Endodermal cell (in vitro differentiated cells): ENCODE measurements at places on chromosomes 4 and X.
A peak's percentile ranks its signal among the peaks of the same experiment; 100 is the strongest.

DNA sequence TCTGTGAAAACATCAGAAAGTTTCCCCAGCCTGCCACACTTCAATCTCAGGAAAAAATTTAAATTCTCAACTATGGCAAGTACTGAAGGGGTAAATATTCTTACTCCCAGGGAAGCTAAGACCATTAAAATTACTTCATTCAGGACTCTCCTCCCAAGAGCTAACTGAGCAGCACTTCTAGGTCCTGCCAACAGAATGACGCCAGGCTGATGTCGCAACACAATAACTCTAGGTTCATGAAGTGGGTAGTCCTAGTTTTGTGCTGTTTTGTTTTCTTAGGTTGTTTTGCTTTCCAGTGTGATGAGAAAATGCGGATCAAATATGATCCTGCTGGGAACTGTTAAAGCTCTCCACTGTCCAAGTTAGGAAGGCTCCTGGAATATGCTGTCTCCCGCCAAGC, 180.0 kb downstream of the NKX6-1 start:
- DNase-seq, result no peak

GRCh38 chrX:130861462-130861861, 41.5 kb downstream of the ENOX2 start:
- no peak for DNase-seq

- DNase-seq, result no peak
These were observed 30.0 kb downstream of the AFAP1 start for GRCh38 chr4:7909463-7910262.

GRCh38 chrX:25925946-25926345, 212.2 kb upstream of the MAGEB18 start:
- no peak for DNase-seq

DNA sequence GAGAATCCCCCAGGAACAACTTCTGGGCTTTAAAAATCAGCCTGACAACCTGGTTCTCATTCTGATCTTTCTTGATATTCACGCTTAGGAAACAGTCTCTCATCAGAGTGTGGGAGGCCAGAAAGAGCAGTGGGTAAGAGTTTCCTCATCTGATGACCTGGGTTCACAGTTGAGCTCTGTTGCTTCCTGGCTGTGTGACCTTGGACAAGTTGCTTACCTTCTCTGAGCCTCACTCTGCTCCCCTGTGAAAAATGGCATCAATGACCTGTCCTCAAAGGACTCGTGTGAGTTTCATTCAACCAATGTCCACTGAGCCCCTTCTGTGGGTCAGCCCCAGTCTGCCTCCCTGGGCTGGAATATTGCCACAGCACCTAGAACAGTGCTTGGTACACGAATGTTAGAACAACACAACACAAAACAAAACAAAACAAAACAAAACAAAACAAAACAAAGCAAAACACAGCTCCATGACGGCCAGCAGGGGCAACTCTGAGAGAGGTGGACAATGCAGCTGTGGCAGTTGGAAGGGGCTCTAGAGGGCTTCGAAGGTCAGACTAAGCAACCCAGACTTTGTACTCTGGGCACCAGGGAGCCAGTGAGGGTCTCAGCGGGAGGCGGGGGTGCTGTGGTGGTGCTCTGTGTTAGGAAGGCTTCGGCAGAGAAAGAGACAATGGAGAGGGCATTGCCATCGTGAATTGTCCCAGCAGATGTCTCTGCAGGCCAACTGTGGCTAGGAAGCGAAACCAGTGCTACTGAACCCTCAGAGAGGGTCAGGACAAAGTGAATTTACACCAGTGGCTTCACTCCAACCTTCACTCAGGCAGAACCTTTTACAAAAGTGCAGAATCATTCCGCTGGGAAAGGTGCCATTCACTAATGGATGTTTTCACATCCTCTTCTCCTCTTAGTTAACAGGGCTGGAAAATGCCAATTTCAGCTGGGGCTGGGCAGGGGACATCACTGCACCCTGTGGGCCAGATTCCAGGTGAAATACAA, 14.3 kb upstream of the C4orf50 start:
- DNase-seq, result no peak

GRCh38 chr4:105145156-105145902, 1.3 kb upstream of the TET2 start:
- no peak for DNase-seq

- no peak for DNase-seq
These were observed 5.7 kb upstream of the IL13RA2 start for GRCh38 chrX:115023139-115023538.

DNA sequence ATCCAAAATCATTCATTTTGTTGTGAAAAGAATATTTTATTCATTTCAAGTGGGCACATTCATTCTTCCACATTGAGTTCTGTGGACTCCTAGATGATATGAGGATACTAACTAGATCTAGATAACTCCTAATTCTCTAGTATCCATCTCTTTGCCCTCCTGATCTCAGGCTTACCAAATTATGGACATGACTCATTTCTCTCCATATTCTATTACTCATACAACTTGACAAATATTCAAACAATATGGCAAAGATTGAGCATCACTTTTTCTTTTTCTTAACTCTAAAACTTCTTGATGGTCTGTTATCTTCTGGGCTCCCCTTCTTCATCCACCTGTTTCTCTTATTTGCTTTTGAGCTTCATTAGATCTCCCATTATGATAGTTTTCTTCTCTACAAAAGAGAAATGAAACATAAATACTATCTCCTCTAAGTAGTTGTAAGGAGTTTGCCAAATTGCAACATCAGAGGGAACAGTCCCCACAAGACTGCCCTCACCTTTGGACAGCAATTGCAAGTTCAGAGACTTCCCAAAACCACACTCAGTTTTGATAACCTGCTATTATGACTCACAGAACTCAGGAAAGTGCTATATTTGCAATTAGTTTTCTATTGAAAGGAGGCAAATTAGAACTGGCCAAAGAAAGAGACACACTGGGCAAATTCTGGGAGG, 422.9 kb downstream of the SPRY1 start:
- no peak for DNase-seq

- no peak for DNase-seq
These were observed 28.7 kb downstream of the S100G start for GRCh38 chrX:16678689-16679088.

DNA sequence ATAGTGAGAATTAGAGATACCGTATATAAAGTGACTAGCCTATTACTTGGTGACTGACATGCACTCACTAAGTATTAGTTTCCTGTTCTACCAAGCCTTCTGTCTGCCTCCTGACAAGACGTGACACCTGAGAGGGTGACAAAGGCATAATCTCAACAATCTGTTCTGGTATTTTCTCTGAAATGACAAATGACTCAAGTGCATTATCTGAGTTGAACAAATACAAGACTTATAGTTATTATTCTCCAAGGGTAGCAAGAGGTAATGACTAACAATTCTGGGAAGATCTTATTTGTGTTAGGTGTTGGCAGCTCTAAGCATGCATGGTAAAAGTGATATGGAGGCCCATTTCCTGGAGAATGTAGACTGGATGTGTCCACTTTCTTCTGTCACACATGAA, 60.6 kb downstream of the SYTL5 start:
- no peak for DNase-seq

DNA sequence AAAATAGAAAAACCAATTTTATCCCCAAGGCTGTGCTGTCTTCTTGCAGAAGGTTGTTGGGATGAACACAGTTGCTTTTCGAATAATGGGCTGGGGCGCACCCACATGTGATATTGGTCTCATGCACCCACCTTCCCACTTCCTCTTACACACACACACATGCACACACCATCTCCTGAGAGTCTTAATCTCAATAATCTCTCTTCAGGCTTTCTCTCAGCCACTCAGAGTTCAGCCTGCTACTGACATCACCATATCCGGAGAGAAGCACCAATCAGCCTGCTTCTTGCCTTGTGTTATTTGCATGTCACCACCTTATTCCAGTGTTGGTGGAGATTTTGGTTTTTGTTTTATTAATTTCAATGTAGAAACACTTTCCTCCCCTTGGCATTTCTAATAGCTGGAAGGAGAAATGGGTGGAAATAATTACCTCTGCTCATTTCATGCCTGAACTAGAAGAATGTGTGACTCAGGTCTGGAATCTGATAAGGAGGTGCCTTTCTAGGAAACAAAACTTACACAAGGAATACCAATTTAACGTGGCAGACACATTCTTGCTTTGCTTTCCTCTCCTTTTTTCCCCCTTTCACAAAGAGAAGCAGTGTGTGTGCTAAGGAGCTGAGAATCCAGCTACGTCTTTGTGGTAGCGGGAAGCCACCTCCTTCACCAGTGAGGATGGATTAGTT, 400.2 kb downstream of the MID1IP1 start:
- DNase-seq, result no peak

DNA sequence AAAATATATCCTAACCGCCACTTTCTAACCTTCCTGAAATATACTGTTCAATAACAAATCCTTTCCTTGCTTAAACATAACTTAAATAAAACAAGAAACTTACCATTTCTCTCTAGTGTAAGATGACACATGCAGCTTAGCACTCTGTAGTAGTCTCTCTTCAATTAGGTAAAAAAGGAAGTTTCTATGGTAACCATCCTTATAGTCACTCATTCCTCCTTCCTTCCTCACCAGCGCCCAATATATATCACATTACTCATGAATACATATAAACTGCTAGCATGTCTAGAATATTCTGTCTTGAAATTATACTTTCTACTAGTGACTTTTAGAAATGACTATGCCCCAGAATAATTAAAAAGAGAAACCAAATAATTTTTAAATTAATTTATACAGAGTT, 112.2 kb downstream of the SNCA start:
- DNase-seq, result no peak

- peak; percentile 84 for DNase-seq
These were observed 52.7 kb downstream of the AMER1 start for GRCh38 chrX:64152857-64153256.

- DNase-seq, result no peak
These were observed 109.9 kb downstream of the AFF2 start for GRCh38 chrX:148610328-148610698.

GRCh38 chr4:84583876-84584380, 1.0 kb downstream of the CDS1 start:
- DNase-seq, result no peak

DNA sequence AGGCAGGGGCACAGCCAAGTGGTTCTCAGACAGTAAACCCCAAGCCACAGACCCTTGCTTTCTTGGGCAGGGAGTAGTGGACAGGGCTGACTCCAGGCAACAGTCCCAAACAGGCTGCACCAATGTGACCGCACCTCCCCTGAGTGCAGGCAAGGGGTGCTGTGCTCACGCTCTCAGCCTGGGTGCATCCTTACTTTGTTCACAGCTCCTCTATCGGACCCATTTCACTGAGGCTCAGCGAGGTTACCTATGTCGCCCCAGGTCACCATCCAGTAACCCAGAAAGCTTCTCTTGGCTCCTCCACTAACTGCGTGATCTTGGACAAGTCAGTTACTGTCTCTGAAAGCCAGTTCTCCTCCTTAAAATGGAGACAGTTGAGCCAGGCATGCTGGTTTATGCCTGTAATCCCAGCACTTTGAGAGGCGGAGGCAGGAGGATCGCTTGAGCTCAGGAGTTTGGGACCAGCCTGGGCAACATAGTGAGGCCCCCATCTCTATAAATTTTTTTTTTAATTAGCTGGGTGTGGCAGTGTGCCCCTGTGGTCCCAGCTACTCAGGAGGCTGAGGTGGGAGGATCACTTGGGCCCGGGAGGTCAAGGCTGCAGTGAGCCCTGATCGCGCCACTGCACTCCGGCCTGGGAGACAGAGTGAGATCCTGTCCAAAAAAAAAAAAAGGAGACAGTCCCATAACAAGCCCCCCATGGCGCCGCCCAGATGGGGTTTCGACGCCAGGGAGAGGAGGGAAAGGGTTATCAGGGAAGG, 823 bp upstream of the MAN2B2 start:
- DNase-seq, result no peak

DNA sequence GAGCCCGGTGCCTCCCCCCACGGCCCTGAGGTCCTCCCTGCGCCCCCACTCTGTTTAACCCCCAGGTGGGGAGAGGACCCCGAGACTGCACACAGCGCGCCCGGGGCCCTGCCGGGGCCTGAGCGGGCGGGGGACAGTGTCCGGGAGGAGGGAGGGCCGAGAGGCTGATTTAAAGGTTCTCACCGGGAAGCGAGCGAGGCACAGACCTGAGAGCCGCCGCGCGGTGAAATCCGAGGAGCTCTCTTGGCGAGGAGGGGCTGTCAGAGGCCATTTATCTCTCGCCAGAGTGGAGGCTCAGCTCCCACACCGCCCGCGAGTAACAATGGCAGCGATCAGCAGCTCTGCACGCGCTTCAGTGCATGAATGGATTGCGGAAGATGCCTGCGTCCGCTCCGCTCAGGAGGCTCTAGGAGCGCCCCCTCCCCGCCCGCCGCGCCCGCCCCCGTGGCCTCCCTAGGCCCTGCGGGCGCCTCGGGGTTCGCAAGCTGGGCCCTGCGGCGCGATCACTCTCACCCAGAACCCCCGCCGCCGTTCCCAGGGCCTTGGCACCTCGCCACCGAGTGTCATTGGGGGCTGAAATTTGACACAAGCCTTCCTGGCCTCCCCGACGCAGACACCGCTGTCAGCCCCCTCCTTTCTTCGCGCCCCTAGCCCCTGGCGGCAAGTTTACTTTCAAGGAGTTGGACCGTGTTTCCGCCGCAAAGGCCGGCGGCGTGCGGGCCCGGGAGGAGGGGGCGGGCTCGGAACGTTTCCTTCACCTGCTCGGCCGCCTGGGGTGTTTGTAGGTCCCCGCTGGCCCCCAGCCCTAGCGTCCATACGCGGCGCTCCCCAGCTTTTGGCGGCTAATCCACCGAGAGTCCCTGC, 48.7 kb upstream of the BCOR start:
- DNase-seq, result peak; percentile 88

DNA sequence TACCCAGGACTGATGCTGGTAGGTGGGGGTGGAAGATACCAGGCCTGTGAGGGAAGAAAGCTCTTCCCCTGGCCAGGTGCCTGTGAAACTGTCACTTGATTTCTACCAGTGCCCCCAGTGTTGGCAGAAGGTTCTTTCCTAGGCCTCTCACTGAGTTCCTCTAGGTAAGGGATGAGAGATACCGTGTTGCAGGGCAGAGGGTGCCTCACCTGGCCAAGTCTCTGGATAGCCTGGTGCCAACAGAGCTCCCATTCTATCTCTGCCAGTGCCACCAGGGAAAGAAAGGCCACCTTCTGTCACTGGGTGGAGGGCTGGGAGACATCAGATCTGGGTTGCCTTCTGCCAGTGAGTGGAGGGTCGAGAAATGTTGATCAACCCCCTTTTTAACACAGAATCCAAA, 94.1 kb downstream of the RTL5 start:
- no peak for DNase-seq

DNA sequence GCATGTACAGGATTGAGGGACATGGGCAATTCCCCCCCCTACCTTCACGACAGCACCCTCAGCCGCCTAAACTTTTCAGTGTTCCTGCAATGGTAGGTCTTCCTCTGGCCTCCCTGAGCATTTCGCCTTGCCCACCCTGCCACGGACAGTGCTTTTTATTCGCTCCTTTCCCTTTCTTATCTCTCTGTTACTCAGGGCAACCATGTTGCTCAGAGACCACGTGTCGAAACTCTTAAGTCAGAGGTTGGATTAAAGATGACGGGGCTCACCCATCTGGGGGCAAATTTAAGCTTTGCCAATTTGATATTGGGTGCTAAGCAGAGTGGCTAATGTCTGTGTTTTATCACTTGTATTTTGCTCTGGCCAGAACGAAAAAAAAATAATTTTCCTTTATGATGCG, 20.4 kb downstream of the TENM3 start:
- DNase-seq, result no peak

GRCh38 chr4:69811166-69811565, 48.8 kb downstream of the SULT1E1 start:
- DNase-seq, result no peak
